Naive thymus-derived CD8-positive, alpha-beta T cell (primary cell): ENCODE measurements at places on chromosomes 7 and 10.
A peak's percentile ranks its signal among the peaks of the same experiment; 100 is the strongest.

- DNase-seq: no peak
Observed at GRCh38 chr7:28672397-28672797, 260.1 kb downstream of the CREB5 start.

GRCh38 chr10:13862546-13863233, 275.9 kb downstream of the PRPF18 start:
- DNase-seq: peak; percentile 6

DNA sequence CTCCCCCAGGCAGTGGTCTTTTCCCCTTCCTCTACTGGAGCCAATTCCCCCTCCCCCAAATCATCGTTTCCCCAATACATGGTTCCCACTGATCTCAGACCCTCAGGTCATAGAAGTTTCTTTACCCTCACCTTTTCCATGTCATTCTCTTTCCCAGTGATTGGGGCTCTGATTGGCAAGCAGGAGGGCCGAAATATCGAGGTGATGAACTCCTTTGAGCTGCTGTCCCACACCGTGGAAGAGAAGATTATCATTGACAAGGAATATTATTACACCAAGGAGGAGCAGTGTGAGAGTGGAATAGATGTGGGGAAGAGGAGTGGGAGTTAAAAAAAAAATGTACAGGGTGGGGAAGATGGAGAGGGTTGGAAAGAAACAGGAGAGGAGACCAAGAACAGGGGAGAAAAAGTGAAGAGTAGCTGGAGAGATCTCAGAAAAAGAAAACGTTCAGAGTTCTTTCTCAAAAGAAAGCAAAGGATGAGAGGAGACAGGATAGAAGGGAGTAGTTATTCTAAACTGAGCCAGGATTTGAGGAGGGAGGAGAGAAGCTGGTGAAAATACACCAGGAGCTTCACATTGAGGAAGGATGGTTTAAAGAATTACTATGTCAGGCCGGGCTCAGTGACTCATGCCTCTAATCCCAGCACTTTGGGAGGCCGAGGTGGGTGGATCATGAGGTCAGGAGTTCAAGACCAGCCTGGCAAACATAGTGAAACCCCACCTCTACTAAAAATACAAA, 858 bp downstream of the COPS6 start:
- DNase-seq: no peak

- DNase-seq: no peak
Observed at GRCh38 chr7:107494315-107494751, 24.5 kb downstream of the GPR22 start.

DNA sequence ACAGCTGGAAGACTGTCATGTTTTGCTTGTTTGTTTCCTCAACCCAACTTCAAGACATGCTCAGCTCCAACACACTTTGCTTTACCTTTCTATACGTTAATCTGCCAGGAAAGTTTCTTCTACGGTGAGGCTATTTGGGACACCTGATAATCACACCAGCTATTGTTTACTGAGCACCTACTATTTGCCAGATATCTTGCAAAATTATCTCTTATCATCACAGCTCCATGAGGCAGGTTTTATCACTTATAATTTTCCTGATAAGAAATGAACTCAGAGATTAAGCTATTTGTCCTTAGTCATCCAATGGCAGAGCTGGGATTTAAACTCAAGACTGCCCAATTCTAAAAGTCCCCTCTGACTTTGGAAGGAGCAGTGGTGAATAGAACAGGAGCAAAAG, 117.4 kb downstream of the CREB5 start:
- DNase-seq: no peak

- no peak for DNase-seq
Observed at GRCh38 chr7:11846361-11846955, 14.5 kb upstream of the THSD7A start.

DNA sequence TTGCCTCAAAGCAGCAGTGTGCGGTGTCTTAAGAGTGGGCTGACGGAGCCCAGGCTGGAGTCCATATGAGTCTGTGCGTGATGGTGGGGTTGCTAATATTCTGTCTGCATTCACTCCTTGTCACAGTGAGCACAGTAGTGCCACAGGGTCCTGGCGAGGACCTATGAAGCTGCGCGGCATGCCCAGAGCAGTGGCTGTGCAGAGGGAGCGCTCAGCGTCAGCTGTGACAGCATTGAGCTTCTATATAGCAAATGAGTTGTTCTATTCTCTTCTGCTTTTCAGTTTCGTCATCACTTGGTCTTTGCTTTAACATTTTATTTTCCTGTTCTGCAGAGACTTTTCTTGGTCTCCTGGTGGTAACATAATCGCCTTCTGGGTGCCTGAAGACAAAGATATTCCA, 14.5 kb downstream of the EIF3B start:
- no peak for DNase-seq

DNA sequence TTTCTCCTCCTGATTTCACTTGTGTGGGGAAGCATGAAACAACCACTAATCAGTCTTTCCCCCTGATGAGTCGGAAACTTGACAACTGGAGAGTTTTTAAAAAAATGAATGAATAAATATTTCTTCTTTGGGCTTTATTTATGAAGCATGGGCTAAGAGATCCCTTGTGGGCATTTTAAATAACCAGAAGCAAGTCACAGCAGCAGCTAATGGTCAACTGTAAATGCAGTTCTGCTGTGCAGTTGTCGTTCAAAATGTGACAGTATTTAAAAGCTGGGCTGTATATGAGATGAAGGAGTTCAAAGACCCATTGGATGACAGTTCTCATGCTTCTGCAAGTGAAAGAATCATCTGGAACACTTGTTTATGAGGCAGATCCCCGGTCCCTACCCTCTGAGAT, 54.1 kb downstream of the STEAP1B start:
- no peak for DNase-seq

DNA sequence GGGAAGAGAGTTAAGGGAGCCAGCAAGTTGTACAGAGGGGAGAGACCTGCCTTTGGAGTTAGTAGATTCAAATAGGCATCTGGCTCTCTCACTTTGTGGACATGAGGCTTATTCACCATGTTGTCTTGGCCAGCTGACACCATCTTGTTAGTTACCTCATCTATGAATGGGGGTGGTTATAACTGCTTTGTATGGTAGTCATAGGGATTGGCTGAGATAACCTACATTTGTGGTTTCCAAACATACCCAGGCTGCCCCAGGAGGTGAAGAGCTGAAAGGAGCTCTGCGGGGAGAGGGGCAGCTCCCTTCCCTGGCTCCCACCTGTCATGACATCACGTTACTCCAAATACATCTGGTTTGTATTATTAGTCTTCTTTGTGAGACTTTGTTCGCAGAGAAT, 393.3 kb upstream of the AUTS2 start:
- DNase-seq: no peak

- DNase-seq: no peak
Observed at GRCh38 chr10:15605740-15606369, 113.9 kb downstream of the ITGA8 start.

DNA sequence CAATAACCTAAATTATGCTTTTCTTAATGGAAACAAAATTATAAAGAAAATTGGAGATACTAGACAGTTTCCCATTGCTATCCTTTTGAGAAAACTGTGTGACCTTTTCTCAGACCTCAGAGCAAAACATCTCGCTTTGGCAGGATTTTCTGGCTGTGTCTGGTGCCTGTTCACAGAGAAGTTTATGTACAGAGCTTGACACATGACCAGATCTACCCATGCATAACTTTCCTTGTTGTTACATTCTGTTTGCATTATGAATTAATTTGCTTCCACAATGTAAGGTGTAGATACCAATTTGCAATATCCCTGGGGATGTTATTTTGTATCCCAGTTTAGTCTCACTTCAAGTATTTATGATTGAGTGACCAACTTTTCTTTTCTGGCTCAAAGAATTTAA, 565.0 kb downstream of the XPNPEP1 start:
- no peak for DNase-seq
